ENCODE measurements at places on chromosomes 7 and 10.

DNA sequence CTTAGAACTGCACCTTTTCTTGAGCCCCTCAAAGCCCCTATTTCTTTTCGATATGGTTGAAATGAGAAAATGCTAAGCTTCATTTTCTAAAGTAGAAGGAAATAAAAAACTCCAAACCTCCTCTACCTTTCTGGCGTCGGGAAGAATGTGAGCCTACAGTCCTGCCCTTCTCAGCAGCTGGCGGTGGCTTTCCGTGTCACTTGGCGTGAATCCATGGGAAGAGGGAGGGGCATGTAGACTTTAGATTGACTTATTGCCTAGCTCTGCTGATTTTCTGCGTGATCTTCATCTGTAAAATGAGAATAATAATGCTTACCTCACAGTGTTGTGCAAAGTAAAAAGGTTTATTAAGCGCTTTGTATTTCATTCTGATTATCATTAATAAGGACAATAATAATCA, 35.0 kb downstream of the PRR15 start:
- no peak for DNase-seq

- no peak for DNase-seq
Measured at GRCh38 chr10:18401416-18402195, 249.8 kb downstream of the NSUN6 start.

GRCh38 chr10:61974601-61975390, 73.3 kb downstream of the ARID5B start:
- peak; percentile 37 for DNase-seq

DNA sequence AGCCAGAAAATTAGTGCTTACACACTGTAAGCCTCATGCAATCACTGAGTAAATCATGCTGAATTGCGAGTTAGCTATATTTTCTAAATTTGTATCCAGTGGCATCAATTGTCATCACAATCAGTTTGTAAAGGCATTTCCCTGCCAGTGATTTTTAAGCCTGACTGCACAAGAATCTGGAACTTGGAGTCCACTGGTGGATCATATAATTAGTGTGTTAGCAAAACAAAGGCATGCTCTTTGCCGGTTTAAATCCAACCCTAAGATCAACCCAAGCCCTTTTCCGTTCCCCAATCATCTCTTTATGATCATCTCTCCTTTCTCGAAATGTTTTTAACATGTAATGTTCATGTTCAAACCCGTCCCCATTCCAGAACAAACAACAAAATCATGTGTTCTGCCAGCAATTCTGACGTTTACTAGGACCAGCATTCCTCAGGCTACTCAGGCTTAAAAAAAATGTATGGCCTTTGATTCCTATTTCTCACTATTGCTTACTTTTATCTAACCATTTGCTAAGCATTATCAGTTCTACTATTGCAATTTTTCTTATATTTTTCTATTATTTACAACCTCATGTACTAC, 649.2 kb downstream of the SORCS1 start:
- no peak for DNase-seq
